ENCODE measurements at places on chromosomes 1 and 21.

DNA sequence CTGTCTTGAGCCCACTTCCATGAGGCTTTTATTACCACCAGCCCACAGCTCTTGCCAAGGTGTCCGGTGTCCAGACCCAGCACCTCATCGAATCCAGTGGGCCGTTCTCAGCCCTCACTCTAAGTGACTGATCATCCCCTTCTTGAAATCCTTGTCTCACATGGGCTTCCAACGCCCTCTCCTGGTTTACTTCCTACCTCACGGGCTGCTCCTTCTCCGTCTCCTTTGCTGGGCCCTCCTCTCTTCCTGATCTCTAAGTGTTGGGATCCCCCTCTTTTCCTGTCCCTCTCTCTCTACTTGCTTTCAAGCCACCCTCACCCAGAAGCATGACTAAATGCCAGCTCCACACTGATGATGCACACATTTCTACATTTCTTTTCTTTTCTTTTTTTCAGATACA, 9.0 kb upstream of the RHBG start:
- DNase-seq = no peak

- no peak for DNase-seq
Measured at GRCh38 chr21:45088729-45089128, 14.3 kb downstream of the ADARB1 start.

DNA sequence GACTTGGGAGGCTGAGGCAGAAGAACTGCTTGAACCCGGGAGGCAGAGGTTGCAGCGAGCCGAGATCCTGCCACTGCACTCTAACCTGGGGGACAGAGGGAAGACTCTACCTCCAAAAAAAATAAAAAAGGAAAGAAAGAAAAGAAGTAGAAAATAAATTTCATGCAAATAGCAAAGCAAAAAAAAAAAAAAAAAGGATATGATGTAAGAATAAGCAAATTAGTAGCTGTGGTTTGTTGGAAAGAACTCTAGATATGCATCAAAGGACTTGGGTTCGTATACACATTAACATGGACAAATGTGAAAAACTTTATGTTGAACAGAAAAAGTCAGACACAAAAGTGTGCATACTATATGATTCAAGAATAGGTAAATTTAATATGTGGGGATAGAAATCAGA, 11.9 kb downstream of the WASF2 start:
- no peak for DNase-seq

GRCh38 chr1:40627987-40628902, 37.2 kb downstream of the RIMS3 start:
- DNase-seq = peak; percentile 28

DNA sequence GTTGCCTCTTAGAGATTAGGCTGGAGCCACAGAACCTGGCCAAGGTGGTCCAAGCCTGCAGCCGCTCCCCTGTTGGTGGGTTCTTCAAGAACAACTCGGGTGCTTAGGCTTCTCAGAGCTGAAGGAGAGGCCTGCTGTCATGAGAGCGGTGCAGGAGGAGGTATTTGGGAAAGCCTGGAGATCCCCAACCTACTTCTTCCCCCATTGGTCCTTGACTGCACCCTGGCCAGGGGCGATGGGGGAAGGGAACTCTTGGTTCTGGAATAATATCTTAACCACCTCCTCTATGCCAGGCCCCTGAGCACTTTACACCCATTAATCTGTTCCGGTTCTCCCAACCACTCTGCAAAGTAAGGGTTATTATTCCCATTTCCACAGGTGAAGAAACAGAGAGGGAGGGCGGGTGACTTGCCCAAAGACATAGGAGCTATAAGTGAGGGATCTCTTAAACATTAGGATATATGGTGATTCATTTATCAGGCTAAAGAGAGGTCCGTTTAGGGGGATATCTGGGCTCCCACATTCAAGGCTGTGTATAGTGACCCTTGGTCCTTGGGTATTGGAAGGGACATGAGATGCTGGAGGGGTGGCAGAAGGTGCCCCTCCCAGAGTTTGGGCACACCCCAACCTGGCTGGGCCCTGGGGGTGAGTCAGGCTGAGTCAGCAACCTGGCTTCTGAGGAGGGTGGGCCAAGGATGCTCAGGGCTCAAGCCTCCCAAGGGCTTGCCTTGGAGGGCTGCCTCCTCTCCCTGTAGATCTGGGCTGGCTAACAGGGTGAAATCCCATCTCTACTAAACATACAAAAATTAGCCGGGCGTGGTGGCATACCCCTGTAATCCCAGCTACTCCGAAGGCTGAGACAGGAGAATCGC, 5.2 kb downstream of the TRNP1 start:
- no peak for DNase-seq

GRCh38 chr1:218315638-218316037, 29.5 kb upstream of the TGFB2 start:
- no peak for DNase-seq

- no peak for DNase-seq
Measured at GRCh38 chr1:41657679-41658295, 173.3 kb upstream of the EDN2 start.

DNA sequence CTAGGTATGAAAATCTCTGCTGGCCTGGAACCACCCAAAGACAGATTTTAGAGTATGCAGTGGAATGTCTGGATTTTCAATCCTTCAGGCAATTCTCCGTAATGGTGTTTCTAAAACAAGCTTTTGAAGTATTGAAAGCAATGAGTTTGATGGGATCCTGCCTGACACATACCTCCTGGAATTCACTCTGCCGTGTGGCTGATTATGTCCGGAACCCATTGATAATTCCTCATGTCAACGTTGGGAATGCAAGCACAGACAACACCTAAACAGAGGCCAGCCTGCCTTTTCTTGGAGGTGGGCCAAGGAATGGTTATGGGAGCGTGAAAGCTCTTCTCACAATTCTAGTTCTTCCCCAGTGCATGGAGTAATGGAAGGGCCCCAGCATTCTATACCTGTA, 168.9 kb upstream of the HMCN1 start:
- no peak for DNase-seq

- no peak for DNase-seq
Measured at GRCh38 chr1:175612286-175612685, 131.1 kb downstream of the TNR start.

GRCh38 chr21:15054606-15055239, 10.1 kb downstream of the NRIP1 start:
- no peak for DNase-seq

DNA sequence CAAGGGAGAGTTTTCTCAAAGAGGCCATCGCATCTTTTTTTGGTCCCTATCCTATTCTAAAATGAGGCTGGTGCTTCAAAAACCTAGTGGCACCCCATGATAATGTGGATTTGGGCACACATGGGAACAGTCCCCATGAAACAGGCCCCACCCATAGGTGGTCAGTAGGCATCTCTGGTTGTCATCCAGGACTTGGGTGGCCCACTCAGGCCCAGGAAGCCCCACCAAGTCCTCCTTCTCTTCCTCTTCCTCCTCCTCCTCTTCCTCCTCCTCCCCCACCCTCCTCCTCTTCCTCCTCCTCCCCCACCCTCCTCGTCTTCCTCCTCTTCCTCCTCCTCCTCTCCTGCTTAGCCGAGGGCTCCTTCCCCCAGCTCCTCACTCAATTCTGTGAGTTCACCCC, 554 bp downstream of the CACNA1S start:
- no peak for DNase-seq

DNA sequence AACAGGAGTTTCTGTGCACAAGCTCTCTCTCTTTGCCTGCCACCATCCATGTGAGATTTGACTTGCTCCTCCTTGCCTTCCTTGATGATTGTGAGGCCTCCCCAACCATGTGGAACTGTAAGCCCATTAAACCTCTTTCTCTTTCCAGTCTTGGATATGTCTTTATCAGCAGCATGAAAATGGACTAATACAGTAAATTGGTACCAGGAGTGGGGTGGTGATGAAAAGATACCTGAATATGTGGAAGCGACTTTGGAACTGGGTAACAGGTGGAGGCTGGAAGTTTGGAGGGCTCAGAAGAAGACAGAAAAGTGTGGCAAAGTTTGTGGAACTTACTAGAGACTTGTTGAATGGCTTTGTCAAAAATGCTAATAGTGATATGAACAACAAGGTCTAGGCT, 69.1 kb upstream of the VANGL1 start:
- no peak for DNase-seq

GRCh38 chr1:11535761-11536572, 57.0 kb downstream of the DISP3 start:
- no peak for DNase-seq

DNA sequence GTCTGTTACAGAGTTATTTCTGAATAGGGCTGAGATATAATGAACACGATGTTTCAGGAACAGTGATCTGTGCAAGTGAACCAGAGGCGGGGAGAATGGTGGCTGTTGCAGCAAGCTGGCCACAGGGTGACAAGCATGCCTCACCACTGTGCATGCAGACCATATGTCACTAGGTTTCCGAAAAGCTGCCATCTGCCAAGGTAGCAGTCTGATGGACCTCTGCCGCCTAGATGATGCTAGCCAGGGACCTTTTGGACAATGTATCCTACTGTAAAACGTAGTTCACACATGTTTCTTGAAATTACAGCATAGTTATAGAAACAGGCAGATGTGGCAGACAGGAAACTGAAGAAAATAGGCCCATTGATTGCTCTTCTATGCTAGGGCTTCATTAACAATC, 204.2 kb upstream of the RRP15 start:
- no peak for DNase-seq

DNA sequence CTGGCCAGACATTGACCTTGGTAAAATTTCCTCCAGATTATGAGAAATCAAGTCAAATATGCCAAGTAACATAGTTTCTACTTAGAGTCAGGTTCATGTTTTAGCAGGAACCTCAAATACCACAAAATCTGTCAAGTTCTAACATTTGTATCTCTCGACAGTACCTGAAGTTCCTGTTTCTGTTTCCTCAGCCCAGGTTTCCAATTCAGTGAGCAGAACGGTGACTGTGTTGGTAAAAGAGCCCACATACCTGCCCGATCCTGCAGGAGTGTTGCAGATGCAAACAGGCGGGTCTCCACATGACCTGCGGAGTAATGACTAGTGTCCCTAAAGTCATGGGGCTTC, 57.9 kb upstream of the LGALS8 start:
- DNase-seq = no peak

DNA sequence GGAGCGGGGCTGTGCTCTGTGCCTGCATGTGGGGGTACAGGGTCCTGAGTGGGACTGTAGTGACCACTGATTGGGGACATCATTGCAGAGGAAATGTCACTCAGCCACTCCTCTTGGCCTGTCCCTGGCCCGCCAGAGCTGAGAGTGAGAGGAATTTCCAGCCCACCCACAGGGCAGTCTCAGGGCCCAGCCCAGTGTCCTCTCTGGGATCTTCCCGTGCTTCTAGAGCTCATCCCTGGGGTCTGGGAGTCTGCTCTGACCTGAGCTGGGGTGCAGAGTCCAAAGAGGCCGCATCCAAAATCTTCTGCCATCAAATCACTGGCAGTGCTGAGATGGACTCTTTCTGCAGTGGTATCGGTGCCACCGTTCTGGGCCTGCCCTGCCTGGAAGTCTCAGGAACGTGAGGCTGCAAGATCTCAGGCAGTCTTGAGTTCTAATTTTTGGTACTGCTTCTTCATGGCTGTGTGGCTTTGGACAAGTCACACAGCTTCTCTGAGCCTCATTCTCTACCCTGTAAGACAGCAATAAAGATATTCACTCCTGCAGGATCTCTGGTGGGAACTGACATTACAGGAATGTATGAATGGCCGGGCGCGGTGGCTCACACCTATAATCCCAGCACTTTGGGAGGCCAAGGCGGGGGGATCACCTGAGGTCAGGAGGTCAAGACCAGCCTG, 100.8 kb upstream of the TARDBP start:
- DNase-seq = no peak

GRCh38 chr1:46522184-46522968, 29.1 kb downstream of the KNCN start:
- DNase-seq = peak; percentile 45

DNA sequence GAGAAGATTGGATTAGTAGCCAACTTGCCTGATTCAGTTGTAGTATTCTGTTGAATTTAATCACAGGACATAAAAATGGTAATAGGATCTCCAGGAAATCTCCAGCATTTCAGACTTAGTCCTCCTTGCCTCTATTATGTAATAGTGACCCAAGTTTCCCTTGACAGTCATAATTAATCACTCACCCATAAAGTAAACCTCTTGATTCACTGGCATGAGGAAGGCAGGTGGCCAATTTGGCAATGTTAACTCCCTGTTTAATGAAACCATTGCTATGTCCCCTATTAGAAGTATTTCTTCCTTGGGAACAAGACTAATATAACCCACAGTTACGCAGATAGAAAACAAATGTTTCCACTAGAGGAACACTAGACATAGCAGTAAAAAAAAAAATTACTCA, 604.8 kb upstream of the CXADR start:
- DNase-seq = no peak

DNA sequence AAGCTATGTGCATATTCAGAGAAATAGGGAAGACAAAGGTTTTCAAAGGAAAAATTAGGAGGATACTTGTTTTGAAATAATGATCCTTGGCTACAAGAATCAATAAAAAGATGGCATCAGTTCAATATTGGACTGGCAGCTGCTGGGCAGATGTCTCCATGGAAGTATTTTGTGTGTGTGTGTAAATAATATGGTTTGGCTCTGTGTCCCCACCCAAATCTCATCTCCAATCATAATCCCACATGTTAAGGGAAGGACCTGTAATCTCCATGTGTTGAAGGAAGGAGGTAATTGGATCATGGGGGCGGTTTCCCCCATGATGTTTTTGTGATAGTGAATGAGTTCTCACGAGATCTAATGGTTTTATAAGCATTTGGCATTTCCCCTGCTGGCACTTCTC, 40.4 kb upstream of the LRRC7 start:
- DNase-seq = no peak
